ENCODE measurements at places on chromosomes 7 and 10. TPM values are rescaled to one million over a fixed set of nuclear protein-coding genes. Genes with fewer than 3 reads are reported as not detected.

DNA sequence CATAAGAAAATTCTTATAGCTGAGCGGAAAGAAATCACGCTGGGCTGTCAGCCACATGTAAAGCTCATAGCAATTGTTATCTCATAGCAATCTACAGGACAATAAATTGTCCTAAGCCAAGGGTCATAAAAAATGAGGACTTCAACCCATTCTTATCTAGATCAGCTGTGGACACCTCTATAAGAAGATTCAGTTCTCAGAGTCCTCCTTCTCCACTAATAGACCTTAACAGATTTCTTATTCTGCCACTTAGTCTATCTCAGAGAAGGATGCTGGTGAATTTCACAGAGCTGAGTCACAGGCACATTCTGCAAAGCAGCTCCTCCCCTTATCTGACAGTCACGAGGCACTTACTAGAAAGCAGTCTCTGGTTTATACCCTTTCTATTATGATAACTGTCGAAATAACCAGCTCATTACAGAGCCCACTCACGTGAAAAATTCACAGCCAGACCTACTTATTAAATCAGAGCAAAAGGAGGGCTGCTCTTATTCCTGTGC lies 185.3 kb upstream of the PCLO start:
- DNase-seq: no peak

- no peak for DNase-seq
These were observed 2.9 kb downstream of the NPM3 start for GRCh38 chr10:101780187-101780817.

- DNase-seq: no peak
These were observed 222.0 kb downstream of the LRRN3 start for GRCh38 chr7:111312966-111313365.

GRCh38 chr10:57867241-57867640 lies 400.5 kb downstream of the IPMK start:
- no peak for DNase-seq

GRCh38 chr10:93299606-93300287 lies 182.4 kb downstream of the MYOF start:
- DNase-seq: no peak

- no peak for DNase-seq
These were observed 27.2 kb downstream of the ADGRA1 start for GRCh38 chr10:133114726-133115452.

- DNase-seq: no peak
These were observed 87.8 kb upstream of the DKK1 start for GRCh38 chr10:52226197-52226847.

DNA sequence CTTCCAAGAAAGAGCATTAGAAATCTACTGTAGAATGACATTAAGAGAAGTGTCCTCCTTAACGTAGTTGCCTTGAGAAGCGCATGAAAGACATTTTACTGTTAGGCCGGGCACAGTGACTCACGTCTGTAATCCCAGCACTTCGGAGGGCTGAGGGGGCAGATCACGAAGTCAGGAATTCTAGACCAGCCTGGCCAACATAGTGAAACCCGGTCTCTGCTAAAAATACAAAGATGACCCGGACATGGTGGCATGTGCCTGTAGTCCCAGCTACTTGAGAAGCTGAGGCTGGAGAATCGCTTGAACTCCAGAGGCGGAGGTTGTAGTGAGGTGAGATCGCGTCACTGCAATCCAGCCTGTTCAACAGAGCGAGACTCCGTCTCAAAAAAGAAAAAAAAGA lies 28.9 kb downstream of the TARP start:
- no peak for DNase-seq

GRCh38 chr10:24009115-24009514 lies 199.8 kb upstream of the KIAA1217 start:
- peak; percentile 36 for DNase-seq

GRCh38 chr7:131681961-131682360 lies 125.5 kb upstream of the PODXL start:
- no peak for DNase-seq

GRCh38 chr7:145784809-145785780 lies 331.5 kb upstream of the CNTNAP2 start:
- DNase-seq: no peak

GRCh38 chr10:43403911-43404703 lies 4.9 kb downstream of the HNRNPF start:
- no peak for DNase-seq

DNA sequence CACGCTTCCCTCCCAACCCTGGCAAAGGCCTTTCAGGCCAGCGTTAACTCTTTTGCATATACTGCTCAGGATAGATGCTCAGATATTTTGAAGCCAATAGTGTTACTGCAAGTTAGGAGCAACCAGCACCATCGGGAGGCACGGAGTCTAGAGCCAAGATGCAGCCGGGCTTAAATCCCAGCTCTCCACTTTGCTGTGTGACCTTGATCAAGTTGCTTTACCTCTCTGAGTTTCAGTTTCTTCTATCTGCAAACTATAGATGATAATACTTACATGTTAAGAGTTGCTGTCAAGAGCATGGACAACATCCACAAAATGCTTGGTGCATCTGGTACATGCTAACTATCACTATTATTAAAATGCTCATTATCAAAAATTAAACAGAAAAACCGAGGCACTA lies 45.4 kb upstream of the C7orf33 start:
- no peak for DNase-seq

DNA sequence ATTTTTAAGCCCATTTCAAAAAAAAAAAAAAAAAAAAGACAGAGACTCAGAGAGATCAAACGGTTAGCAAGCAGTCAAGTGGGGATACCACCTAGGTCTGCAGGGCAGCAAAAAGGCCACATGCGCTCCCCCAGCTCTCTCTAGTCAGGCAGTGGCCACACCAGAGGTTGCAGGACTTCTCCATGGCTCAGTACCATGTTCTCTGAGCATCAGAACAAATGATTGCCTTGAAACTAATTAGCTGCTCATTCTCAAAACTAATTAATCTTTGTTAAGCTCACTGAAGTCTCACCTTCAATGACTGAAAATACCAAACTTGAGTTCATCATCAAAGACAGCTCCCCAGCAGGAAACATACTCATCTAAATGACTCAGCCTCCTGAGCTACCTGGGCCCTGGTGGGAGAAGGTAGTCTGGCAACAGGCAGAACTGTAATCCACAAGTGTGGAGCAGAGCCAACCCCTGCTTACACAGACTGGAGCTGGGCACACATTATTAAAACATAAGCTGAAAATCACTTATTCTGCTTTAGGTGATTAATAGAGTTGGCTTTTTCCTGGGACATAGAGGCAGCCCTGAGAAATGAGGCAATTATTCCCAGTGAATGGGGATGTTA lies 319.6 kb downstream of the GRID1 start:
- DNase-seq: no peak

GRCh38 chr7:103660455-103661371 lies 214.7 kb upstream of the SLC26A5 start:
- DNase-seq: no peak

GRCh38 chr7:17140406-17140805 lies 158.0 kb upstream of the AHR start:
- no peak for DNase-seq

The CALY gene
- 0.12 TPM for polyA plus RNA-seq

The IL2RA gene
- 0.05 TPM for polyA plus RNA-seq

The ASB10 gene
- not detected for polyA plus RNA-seq

The TBX20 gene
- polyA plus RNA-seq: not detected

The HGF gene
- polyA plus RNA-seq: 2.3 TPM

The RPP38 gene
- 33.2 TPM for polyA plus RNA-seq

The GBF1 gene
- polyA plus RNA-seq: 56.6 TPM

The ATG9B gene
- 3.0 TPM for polyA plus RNA-seq
